T-helper 1 cell (primary cell): ENCODE measurements at places on chromosomes 5 and 9.

- DNase-seq = no peak
Measured at GRCh38 chr9:16290169-16290568, 580.3 kb downstream of the BNC2 start.

DNA sequence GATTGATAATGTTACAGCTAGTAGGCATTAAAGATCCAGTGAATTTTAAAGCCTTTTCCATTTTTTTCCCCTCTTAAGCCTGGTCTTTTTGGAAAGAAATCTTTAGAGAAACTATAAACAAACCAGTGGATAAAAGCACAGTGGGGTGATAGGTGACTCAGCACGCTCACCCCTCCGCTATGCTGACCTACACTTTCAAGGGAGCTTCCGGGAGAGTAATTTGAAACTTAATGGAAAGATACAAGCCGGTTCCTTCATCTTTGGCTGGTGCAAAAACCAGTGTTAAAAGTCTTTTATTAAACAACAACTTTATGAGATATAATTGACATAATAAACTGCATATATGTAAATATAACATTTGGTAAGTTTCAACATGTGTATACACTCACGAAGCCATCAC, 27.0 kb upstream of the ALDOB start:
- no peak for DNase-seq

DNA sequence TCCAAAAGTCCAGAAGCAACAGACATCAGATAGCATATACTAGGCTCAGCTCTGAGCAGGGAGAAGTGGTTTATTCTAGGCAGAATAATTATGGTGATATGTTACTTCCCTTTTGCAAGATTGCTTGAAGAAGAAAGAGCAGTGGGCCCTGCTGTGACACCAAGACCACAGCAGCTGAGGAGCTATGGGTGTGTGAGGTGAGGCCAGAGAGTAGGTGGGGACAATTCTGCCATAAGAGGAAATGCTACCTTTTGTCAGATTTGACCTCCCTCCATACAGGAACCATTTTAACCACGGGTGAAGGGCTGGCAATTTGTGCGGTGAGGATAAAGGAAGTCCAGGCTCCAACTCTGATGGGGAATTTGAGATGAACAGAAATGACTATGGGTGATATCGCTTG, 51.3 kb downstream of the TNFSF15 start:
- DNase-seq = no peak

- no peak for DNase-seq
Measured at GRCh38 chr9:32705059-32705458, 69.6 kb upstream of the TAF1L start.

DNA sequence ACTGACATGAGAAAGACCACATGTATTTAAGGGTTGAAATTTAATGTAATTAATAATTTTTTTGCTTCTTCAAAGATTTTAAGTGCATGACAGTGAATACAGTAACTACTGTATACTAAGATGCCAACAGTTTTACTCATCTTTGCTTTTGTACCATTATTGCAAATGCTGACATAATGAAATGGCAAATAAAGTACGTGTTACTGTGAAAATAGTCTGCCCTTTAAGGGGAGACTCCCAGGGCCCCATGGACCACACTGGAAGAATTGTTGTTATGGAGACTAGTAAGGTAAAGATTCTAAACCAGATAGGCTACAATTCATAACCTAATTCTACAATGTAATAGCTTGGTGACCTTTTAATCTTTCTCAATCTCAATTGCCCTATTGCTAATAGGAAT, 84.7 kb downstream of the NR3C1 start:
- no peak for DNase-seq

DNA sequence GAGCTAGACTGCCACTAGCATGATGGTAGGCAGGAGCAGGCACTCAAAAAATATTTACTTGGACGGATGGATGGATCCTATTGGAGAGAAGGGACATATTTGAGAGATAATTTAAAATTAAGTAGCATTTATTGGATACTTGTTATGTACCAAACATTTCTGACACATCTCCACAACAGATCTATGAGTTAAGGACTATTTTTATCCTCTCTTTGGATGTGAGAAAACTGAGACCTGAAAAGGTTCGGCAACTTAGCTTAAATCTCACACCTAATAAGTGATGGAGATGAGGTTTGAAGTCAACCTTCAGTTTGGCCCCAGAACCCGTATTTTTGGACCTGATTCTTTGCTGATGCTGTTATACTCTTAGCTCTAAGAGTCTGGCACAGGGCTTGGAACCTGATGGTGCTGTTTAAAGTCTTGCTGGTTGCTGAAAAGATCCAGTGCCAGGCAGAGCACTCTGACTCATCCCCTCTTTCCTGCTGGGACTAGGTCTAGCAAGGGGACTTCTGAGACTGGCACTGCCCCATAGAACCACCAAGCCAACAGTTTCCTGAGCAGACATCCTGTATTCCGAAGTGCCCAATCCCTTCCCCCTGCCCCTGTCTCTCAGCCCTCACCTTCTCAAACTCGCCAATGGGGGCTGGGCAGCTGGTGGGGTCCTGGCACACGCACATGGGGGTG, 15.6 kb downstream of the SPARC start:
- DNase-seq = no peak

DNA sequence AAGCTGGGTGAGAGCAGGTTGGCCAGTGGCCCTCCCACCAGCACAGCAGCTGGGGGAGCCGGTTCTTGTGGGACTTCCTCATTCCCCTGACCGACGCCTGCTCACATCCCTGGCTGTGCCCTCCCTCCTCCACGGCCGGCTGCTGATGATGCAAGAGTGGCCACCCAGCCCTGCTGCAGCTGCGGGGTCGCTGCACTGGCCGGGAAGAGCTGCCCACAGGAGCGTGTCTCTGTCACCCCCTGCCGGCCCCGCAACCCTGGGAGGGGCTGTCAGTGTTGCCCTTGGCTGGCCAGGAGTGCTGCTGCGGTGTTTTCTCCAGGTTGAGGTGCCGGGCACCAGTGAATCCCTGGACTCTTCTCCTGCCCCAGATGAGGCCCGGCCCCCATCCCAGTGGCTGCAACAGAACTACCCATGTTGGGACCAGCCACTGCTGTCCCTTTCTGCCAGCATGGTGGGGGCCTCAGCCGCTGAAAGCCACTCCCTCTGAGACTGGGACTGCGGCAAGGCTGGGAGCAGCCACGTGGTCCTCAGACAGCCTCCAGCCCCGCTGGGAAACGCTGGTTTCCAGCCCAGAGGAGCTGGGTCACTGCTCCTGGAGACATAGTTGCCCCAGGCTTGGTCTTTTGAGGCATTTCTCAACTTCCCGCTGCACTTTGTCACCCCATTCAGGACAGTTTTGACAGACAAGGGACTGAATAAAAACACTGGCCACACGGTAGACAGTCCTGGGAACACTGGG, 739 bp downstream of the CARD9 start:
- DNase-seq = no peak

GRCh38 chr5:142421621-142422397, 97.0 kb upstream of the SPRY4 start:
- DNase-seq = no peak

DNA sequence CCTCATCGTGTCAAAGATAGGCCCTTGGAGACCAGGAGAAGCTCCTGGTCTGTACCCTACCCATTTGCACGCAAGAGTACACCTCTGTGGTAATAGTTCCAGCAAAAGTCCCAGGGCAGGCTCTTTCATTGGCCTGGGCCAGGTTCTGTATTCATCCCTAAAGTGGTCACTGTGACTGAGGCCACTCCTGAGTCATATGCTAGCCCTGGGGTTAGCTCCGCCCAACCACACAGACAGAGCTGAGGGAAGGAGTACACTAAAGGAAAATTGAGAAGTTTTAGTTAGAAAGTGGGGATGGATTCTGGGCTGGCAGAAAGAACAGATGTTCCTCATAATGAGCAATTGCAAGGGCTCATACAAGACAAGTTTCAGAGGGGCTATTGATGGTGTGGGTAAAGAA, 206.7 kb downstream of the ARHGAP26 start:
- DNase-seq = no peak

DNA sequence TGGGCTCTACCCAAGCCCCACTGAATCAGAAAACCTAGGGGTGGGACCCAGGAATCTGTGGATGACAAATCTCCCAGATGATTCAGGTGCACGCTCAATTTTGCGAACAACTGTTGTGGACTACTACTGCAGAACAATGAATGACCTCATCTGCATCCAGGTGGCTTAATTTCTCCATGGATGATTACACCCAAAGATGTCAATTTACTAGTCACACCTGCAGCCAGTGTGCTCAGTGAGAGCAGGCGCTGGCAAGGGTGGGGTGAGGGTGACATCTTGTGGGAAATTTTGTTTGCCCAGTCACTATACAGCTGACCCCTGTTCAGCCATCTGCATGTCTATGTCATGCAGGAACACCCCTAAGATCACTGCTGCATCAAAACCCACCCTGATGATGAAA, 118.2 kb downstream of the ENTREP1 start:
- no peak for DNase-seq

DNA sequence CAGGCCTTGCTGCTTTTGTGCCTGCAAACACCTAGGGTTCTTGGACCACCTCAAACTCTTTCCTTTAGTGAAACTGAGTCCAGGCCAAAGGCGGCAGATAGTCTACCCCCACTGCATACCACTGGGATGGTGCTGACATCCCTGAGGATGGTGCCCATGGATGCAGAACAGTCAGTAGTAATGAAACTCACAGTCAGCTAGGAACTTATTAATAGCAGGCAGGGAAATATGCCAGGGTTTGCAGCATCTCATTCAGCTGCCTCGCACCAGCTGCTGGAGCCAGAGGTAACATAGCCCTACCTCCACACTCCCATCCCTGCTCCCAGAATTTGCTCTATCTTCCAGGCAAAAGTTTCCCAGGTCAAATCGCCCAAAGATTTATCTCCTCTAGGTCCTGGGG, 189.1 kb downstream of the SREK1 start:
- DNase-seq = no peak

DNA sequence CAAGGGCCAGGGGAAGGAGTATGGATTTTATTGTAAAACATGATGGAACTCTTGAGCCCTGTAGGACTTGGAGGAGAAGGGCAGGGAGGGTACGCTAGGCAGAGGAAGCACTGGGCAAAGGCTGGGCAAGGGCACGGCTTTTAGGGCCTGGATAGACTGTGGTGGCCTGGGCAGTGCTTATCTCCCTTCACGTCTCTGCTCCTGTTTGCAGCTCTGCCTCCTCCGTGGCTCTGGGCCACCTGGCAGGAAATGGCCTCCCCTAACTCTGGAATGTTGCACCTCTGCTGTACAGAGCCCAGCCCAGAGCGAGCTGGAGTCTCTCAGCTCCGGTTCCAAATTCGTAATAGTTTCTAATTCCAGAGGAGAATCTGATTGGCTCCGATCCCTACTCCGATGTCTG, 12.2 kb upstream of the STC2 start:
- no peak for DNase-seq

DNA sequence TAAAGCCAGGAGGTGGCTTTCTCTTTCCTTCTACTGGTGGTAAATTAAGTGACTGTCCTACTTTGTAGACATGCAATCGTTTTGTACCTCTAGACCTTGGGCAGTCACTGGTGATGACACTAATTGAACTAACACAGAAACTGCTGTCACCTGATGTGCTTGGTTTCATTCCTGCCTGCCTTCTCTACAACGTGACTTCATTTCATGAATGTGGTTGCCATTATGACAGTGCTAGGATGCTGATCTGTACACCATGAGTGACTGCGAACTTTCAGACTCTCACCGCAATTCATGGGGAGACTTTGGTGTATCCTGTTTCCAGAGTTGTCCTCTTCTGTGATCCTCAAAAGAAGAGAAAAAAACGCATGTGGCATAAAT, 47.5 kb downstream of the UBE2QL1 start:
- DNase-seq = no peak

DNA sequence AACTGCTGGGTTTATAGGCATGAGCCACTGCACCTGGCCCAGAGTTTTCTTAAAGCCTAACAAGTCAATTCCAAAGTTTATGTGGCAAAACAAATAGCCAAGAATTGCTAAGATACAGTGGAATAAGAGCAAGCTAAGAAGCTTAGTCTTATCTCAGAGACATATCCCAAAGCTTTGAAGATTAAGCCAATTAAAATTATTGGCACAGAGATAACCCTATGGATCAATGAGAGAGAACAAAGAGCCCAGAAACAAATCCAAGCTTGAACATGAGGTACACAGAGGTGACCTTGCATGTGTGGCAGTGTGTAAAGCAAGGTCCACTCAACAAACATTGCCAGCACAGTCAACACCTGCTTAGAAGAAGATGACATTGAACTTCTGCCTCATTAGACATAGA, 13.3 kb downstream of the BTNL3 start:
- no peak for DNase-seq

- no peak for DNase-seq
Measured at GRCh38 chr9:90025816-90026215, 421.0 kb downstream of the GADD45G start.

DNA sequence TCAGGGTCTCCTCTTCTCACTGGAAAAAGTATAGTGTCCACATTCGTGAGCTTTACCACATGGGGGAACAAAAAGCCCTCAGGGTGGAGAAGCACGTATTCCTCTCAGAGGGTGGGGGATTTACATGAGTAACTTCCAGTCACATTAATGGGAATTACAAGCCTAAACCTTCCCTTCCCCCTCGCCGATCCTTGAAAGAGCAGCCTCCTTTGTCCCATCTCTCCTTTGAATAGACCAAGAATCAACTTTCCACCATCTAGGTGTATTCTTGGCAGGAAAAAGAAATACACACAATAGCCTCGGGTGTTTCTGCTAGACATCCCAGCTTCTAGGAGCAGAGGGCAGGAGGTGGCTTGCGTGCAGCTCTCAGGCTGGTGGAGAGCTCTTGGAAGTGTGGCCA, 144.4 kb downstream of the ZNF462 start:
- DNase-seq = no peak

DNA sequence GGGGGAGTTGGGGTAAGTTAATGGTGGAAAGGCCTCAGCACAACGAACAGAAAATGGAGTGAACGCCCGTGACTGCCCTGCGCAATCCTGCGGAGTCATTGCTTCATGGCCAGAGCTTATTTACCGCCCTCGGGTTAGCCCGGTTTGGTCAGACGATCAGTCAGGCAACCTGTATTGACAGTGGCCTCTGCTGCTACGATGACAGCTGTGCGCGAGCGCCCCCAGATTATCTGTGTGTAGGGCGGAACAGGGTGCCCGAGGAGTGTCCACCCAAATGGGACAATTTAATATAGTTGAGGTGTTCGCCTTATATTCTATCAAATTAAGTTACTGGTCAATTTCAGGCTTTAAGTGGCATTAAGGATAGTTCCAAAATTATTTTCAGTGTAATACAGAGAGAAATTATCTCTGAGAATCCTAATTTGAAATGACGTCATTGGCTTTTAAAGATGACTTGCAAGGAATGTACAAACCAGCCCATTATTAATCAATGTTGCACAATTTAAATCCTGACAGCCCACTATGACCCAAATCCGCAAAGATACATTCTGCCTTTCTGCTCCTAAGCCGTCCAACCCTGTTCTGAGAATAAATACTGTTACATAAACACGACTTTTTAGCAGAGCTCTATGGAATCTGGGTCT, 879 bp upstream of the UBQLN1 start:
- no peak for DNase-seq

- DNase-seq = no peak
Measured at GRCh38 chr9:132249690-132250089, 87.8 kb downstream of the NTNG2 start.

- no peak for DNase-seq
Measured at GRCh38 chr9:70420441-70421271, 6.2 kb upstream of the KLF9 start.
